Activated CD4-positive, alpha-beta T cell treated with anti-CD3 and anti-CD28 coated beads, Interleukin-2, amount 50 U/mL, for 4 hours (primary cell): ENCODE measurements at places on chromosomes 5 and 9.

GRCh38 chr5:21263361-21263760 lies 1275.4 kb upstream of the CDH18 start:
- DNase-seq, result no peak

GRCh38 chr5:93807846-93808245 lies 66.4 kb upstream of the POU5F2 start:
- DNase-seq, result no peak

DNA sequence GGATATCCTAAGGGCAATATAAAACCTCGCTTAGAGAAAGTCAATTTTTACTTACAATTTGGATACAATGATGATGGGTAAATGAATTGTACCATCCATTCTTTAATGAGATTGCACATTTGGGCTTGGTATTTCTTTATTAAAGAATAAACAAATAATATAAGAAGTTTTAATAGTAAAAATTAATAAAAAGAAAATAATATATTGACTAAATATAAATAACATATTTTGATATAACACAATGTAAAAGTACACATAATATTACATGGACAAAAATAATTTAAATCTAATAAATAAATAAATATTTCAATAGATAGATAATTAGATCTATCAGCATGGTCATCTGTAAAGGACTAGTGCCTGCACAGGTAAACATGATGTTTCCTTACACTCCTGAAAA lies 944 bp downstream of the IFNA21 start:
- no peak for DNase-seq

- DNase-seq, result no peak
Observed at GRCh38 chr9:13568841-13569601, 289.5 kb upstream of the MPDZ start.

DNA sequence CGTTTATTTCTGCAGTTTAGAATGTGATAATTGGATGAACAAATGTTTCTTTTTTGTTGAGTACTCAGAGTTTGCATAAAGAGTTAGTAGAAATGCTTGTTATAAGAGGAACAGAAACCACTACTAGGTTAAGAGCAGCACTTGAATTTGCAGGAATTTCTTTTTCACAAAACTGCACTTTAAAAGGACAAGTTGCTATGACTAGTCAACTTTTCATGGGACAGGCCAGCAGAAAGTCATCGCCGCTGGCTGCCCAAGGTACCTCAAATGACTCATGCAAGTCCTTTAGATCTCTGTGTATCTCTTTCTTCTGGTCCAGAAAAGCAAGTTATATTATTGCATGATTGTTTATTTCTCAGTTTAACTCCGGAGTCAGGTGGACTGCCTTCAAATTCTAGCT lies 97.3 kb upstream of the HMHB1 start:
- DNase-seq, result no peak

DNA sequence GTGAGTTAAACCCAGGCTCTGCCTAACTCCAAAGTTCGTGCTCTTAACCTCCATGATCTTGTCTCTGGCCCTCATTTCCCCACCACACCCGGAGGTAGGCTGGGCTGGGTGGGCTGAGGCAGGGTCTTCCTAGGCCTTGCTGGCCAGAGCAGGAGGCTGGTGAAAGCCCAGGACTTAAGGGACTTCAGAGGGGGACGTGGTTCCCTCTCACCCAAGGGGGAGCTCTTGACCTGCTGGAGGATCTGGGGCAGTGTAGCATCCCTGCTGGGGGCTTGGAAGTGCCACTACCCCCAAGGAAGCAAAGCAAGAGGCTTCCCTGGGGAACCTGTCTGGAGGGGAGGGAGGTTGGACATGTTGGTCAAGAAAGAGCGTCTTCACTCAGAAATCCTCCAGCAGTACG lies 14.7 kb downstream of the PITX1 start:
- no peak for DNase-seq

- no peak for DNase-seq
Observed at GRCh38 chr9:77927265-77927664, 104.3 kb downstream of the GNAQ start.

DNA sequence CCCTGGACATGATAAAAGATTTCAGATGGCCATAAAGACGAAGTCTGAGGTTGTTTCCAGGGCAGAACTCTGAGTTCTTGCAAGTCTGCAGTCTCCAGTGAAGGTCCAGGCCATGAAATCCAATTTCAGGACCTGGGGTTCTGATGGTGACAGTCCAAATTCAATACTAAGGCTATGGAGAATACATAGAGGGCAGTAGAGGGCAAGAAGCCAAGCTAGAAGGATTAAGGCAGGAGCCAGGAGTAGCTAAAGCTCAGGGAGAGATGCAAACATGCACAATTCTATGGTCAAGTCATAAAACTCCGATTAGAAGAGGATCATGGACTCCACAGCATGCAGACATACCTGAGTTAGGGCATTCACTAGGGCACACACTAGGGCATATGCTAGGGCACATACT lies 11.4 kb downstream of the SLIT3 start:
- DNase-seq, result no peak

GRCh38 chr5:125467222-125467621 lies 720.8 kb upstream of the ZNF608 start:
- DNase-seq, result no peak

DNA sequence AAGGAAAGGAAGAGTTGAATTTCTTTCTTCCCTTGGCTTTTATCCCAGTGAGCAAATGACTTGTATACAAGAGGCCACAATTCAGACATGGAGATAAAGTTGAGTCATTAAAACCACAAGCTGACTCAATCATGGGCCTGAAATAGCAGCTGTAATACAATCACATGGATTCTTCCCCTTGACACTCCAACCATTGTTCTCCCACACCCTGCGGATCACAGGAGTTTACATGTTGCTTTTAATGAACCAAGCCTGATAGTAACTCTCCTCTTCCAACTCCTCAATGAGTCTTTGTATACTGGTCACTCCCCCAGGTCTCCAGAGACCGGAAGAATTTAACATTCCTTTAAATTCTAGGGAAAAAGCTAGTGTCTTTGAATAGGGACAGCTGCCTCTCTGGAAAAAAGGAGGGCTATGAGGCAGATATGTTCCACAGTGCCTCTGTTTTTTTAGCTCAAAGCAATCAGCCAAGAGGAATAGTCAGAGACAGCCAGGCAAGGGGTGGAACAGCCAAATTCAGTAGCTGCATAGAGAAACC lies 32.4 kb downstream of the PCDHGC5 start:
- DNase-seq, result no peak

GRCh38 chr9:106864373-106865143 lies 1.6 kb downstream of the ZNF462 start:
- DNase-seq, result no peak

- no peak for DNase-seq
Observed at GRCh38 chr5:121746763-121747162, 104.9 kb upstream of the FTMT start.
